GM19239 (cell line): ENCODE measurements at places on chromosomes 12 and 14.
A peak's percentile ranks its signal among the peaks of the same experiment; 100 is the strongest.

DNA sequence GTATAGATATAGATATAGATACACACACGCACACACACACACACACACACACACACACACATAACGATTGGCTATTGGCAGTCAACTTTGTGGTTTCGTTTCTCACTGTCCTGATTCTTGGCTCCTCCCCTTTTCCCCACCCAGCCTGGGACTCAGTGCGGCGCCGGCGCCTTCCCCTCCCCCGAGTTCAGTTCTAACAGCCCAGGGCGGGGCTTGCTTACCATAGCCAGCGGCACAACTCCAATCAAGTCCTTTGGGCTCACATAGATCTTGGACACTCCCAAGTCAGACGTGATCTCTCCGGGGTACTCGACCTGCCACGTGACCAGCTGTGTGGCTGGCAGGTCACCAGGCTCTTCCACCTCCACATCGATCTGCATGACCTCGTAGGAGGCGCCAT, 484.1 kb downstream of the GLT1D1 start:
- DNase-seq: no peak

- DNase-seq: no peak
Observed at GRCh38 chr14:98182393-98183055, 1089.5 kb downstream of the BCL11B start.

GRCh38 chr14:95307402-95308041, 12.2 kb downstream of the CLMN start:
- DNase-seq: no peak

GRCh38 chr12:43151441-43151981, 400.5 kb downstream of the ADAMTS20 start:
- DNase-seq: no peak

- DNase-seq: no peak
Observed at GRCh38 chr14:21721504-21721903, 47.9 kb upstream of the OR4E1 start.

- no peak for DNase-seq
Observed at GRCh38 chr12:42468921-42469320, 120.6 kb downstream of the PRICKLE1 start.

DNA sequence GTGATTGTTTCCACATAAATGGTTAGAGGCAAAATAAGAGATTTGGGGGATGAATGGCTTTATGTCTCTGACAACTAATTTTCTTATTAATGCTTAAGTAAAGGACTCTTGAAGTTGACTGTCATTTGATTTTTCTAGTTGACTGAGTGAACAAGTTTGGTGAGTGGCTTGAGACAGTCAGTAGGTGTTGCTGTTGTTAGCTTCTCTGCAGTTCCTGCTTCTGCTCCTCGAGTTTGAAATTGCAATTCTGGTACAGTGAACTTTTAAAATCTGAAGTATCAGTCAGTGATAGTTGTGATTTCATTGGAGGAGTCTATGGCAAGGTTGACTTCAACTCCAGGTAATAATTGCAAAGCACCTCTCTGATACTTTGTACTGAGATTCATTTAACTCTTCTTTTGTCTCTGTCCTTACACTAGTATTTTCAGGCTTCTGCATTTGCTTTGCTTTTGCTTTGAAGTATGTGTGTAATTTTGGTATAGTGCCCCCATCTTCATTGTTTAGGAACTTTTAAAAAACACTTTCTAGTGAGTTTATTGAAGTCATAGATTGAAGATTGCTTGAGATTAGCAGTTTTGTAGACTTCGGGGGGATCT, 415.5 kb downstream of the PCNX1 start:
- DNase-seq: no peak

DNA sequence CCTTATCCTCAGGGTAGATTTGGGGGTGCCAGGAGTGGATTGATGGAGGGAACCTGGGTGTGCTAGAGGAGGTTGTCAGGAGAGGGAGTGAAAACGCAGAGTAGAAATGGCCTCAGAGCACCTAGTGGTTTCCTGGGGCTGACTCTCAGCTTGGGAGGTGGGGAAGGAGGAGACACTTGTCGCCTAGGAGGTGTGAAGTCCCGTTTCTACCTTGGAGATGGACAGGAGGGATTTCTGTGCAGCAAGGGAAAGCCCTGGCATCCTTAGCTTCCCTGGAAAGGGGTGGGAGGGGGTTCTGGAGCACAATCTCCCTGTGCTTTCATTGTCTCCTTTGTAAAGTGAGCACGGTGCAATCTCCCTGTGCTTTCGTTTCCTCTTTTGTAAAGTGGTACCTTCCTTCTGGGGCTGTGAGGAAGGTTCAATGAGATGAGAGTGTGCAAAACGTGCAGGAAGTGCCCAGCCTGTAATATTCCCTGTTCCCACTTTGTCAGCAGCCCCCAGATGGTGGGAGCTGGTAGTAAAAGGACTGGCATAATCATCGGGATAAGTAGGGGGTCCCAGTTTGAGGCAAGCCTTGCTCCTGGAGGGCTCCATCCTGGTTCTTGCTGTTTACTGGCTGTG, 1.6 kb downstream of the OAS3 start:
- DNase-seq: peak; percentile 52

DNA sequence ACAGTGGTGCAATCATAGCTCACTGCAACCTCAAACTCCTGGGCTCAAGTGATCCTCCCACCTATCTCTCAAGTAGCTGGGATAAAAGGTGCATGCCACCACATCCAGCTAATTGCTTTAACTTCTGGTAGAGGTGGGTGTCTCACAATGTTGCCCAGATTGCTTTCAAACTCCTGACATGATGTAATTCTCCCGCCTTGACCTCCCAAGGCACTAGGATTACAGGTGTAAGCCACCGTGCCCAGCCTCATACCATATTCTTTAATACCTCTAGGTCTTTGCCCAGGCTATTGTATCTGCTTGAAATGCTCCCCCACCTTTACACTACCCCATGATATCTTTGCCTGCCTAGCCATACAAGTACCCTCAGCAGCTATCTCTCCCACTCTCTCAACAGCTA, 11.3 kb downstream of the R3HDM2 start:
- DNase-seq: no peak

DNA sequence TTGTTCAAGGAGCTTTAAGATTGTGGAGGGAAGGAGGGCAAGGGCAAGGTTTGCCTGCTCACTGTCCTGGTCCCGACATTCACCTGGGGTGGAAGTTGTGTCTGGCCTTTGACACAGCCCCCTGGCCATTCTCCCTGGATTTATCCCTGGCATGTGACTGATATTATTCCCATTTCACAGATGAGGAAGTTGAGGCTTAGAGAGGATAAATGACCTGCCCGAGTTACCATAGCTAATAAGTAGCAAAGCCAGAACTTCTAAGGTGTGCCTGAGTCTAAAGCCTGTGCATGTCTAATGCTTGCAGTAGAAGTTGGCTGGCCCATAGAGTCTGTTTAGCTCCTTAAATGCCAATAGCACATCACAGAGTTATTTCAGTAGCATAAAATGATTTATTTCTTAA, 720 bp upstream of the FGF6 start:
- no peak for DNase-seq

- DNase-seq: no peak
Observed at GRCh38 chr12:122227341-122227740, 1.5 kb upstream of the DIABLO start.

- peak; percentile 60 for DNase-seq
Observed at GRCh38 chr14:92670160-92670559, 78.3 kb downstream of the LGMN start.

DNA sequence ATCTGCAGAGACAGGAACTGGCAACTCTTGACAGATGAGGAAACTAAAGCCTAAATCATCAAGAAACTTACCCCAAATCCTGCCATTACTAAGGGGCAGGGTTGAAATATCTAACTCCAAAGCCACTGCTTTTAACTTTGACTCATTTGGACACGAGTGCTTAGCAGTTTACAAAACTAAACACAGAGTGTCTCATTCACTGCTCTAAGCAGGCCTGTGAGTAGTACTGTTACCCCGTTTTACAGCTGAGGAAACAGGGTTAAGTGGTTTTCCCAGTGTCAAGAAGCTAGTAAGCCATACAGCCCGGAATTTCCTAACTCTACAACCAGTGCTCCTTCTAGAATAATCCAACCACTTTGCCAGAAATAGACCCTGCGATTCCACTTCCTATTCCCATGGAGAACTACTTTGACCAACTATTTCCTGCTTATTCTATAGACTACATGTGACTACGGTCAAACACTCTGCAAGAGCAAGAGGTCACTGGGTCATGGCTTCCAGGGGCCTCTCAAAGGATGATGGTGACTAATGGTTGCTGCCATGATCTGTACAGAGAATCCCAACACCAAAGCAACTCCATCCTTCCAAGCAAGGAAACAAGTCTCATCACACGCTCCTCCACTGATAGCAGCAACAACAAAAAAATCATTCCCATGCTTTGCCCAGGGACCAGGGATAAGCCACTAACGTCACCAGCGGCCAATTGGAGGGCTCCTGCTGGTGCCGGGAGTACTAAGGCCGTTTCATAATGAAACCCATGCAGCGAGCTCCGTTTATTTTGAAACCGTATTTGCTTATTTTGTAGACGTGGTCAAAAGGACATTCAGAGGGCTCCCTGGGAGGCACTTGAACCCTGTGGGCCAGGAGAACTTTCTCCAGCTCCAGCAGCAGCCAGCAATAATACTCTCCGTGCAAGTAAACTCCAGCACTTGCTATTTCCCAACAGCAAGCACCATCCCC, 56.3 kb downstream of the NUAK1 start:
- no peak for DNase-seq

DNA sequence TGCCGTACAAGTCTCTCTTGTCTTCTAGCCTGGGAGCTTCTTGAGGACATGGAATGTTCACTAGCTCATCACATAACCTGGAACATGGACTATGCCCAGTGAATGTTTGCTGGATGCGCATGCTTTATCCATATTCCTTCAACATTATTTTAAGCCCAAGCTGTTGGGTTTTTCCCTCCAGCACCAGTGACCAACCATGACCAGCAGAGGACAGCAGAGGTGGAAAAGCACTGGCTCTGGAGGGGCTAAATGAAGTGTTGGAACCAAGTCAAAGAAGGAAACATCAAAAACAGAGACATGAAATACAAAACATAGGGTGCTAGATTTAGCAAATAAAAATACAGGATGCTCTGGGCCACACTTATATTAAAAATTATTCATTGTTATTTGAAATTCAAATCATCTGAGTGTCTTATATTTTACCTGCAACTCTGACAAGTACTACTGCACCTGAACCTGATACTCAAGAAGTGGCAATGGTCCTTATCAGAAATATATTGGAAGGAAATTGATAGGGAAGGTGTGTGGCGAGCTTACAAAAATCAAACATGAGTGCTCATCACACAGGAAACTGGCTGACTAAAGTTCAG, 23.1 kb upstream of the HELB start:
- DNase-seq: no peak

- DNase-seq: peak; percentile 34
Observed at GRCh38 chr12:9951026-9951675, 19.0 kb upstream of the CLEC2A start.

GRCh38 chr14:96739200-96739910, 57.8 kb upstream of the VRK1 start:
- no peak for DNase-seq

DNA sequence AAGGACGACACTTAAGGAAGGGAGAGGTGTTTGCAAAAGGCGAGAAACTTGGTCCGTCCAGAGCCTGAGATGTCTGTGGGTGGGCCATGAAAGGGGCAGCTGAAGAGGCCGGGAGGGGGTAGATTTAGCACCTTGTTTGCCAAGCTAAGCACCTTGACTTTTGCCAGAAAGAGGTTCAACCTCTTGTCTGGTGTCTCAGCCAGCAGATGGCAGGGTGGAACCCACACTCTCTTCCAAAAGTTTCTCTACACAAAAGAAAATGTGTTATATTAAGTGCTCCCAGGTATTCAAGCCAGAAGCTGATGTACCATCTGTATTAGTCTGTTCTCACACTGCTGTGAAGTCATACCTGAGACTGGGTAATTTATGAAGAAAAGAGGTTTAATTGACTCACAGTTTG, 69.9 kb downstream of the SUDS3 start:
- no peak for DNase-seq

GRCh38 chr12:52190860-52191729, 719 bp downstream of the KRT80 start:
- no peak for DNase-seq

GRCh38 chr14:54902521-54903420, at the start of gene GCH1:
GCH1 (minus strand) TSS chr14:54902826; CDS start chr14:54902663, 163 bp downstream.
- no peak for DNase-seq

- DNase-seq: no peak
Observed at GRCh38 chr12:2507814-2508213, 287.0 kb upstream of the FKBP4 start.

DNA sequence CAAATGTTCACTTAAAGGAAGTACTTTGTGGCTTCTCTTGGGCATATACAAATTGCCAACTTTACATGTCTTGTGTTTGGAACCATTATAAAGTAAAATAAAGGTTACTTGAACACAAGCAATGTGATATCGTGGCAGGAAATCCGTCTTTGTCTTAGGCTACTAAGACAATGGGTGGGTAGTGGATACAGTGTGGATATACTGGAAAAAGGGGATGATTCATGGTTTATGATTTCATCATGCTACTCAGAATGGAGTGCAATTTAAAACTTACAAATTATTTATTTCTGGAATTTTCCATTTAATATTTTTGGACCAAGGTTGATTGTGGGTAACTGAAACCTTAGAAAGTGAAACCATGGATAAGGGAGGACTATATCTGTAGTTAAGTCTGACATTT, 48.4 kb downstream of the MYRFL start:
- no peak for DNase-seq

DNA sequence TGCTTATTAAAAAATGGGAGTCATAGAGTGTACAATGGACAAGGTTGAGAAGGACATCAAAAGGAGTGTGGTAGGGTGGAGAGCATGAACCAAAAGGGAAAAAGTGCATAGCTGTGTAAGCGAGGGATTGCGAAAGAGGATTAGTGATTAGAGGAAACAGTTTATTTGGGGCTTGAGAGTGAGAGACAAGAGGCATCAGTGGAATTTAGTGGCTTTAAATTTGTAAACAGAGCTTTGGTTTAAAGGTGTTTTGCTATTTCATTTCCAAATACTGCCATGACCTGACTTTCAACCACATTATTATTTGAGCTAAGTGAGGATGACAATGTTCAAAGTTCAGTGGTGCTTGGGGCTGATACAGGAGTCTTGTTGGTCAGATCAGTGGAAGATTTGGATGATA, 53.4 kb downstream of the SLC16A7 start:
- DNase-seq: no peak

GRCh38 chr14:98564541-98564940, 707.5 kb downstream of the BCL11B start:
- no peak for DNase-seq

DNA sequence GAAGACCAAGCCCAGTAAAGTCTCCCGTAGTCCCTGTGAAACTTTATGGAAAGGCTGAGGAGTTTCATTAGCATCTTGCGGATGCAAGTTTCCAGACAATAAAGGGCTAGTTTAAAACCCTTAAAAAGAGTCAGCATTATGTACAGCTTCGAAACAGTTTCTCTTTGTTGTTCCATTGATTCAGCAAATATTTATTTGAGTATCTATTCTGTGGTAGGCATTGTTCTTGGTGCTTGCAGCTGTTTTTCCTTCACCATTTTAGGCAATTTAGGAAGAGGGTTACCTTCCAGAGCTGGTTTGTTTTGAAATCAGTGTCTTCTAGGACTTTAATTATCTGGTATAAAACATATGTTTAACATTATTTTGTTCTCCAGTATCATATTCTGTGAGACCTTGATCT, 1.5 kb downstream of the SLIRP start:
- no peak for DNase-seq

- no peak for DNase-seq
Observed at GRCh38 chr14:51697848-51698247, 46.1 kb downstream of the FRMD6 start.
